NCI-H226 (cell line): ENCODE measurements at places on chromosomes 6 and 20.

DNA sequence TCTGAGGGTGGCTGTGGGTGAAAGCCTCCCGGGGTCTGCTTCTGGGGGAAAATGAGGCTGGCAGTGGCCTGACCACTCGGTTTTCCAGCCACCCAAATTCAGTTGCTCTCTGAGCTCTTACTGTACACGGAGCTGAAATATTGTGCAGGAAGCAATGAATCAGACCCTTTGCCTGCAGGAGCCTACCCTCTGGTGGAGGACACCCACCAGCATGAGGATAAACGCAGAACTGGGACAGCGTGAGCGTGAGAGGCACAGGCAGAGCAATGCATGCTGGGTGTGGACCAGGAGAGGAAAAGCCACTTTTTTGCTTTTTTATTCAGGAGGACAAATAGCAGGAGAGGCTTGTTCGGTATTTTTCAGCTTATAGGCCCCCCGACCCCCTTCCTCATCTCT, 298.0 kb downstream of the QKI start:
- DNase-seq, result no peak

DNA sequence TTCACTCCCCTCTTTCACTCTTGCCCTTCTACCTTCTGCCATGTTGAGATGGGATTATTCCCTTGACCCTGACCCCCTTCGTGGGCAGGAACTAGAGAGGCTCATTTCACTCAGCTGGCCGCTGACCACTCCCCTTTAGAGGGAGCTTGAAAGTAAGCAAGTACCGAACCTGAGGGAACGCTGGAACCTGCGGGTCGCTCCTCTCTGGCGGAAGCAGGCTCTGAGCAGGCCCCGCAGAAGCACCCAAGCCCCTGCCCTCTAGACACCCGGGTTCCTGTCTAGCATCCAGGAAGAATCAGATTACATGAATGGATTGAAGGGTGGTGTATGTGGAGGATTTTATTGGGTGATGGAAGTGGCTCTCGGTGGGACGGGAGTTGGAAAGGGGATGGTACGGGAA, 11.9 kb upstream of the MYCT1 start:
- no peak for DNase-seq

GRCh38 chr6:60952500-60952899, 1333.5 kb downstream of the KHDRBS2 start:
- DNase-seq, result no peak

- DNase-seq, result no peak
Measured at GRCh38 chr6:30890646-30891449, 6.5 kb downstream of the DDR1 start.

GRCh38 chr6:26312096-26312463, 52.9 kb upstream of the BTN3A2 start:
- peak; percentile 9 for DNase-seq

DNA sequence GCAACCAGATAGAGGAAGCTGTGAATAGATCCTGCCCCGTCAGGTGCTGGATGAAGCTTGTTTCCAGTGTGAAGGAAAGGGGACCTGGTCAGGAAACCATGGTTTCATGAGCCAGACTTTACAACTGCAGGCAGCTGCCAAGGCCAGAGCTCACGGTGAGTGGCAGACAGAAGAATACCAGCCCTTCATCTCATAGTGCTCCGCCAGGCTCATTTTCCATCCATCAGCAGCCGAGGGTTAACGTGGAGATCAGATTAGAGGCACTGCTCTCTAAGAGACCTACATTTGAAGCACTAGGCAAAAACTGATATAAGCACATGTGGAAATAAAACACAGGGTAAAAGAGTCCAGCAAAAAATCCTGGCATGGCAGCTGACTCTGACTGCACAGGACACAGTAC, 172.4 kb downstream of the CD24 start:
- no peak for DNase-seq

DNA sequence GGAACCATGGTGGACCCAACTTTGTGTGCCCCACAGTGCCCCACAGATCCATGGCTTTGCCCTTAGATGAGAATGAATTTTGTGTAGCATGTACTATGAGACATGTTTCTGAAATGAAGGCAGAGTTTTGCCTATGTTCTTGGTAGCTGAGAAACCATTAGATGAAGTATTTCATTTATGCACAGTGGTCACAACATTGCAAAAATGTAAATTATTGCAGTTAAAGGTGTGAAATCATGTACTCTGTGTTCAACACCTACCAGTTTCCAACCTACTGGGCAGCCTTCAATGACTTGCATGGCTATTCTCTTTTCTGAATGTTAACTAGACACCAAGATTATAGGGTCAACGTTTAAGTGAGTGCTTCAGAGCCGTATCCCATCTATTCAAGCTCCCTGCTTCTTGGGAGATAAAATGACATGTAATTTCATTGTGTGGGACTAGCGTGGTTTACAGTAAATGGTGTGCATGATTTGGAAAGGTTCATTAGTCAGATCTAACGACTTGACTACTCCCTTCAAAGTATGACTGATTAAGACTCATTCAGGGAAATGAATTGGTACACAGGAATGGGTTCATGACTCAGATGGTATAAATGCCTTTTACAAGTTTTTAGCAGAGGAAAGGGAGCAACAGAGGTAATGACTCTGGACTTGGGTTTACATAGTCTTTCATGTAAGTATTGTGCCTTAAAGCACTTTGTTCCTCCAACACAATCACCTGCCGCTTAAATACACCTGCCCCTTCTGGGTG, 106.1 kb upstream of the AKIRIN2 start:
- DNase-seq, result peak; percentile 61
